ENCODE measurements at places on chromosomes 1 and 21. TPM values are rescaled to one million over a fixed set of nuclear protein-coding genes. Genes with fewer than 3 reads are reported as not detected.

The DNAH14 gene
- 25.0 TPM for total RNA-seq

The GBP7 gene
- total RNA-seq = not detected

The OPRD1 gene
- total RNA-seq = not detected

The TRIM62 gene
- 9.4 TPM for total RNA-seq

The CIART gene
- total RNA-seq = 16.3 TPM

The ADGRB2 gene
- total RNA-seq = 7.4 TPM

The FCN3 gene
- not detected for total RNA-seq

The DNASE2B gene
- total RNA-seq = not detected

The HMGN1 gene
- 154 TPM for total RNA-seq

DNA sequence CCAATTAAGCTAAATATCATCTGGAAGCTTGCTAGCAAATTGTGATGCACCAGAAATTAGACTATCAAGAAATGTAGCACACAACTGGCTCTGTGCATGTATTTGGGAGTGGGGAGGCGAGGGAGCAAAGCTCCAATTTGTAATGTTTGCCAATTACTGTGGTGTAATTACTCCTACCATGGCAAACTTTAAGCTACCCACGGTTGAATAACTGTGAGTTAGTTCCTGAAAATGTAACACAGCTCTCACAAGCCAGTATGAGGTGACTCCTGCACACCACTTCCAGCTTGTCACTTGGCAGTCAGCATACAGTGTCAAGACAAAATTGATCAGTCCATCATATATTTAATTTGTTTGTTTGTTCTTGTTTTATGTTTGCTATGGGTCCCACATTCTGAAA, 141.2 kb downstream of the TM2D1 start:
- no peak for DNase-seq
- H3K27ac ChIP-seq = no peak overlapping the region
- no peaks in the 10 kb centered on the region for H3K4me1 ChIP-seq
- no peak overlapping the region for H3K4me3 ChIP-seq

GRCh38 chr1:79976287-79976686, 969.8 kb upstream of the ADGRL4 start:
- no peak overlapping the region for H3K4me3 ChIP-seq
- no peaks in the 10 kb centered on the region for H3K36me3 ChIP-seq
- no peak overlapping the region for H3K27ac ChIP-seq
- DNase-seq = no peak

- no peak for DNase-seq
- no peak overlapping the region for H3K27ac ChIP-seq
- no peaks in the 10 kb centered on the region for H3K27me3 ChIP-seq
Observed at GRCh38 chr1:106952776-106953175, 103.7 kb upstream of the PRMT6 start.

DNA sequence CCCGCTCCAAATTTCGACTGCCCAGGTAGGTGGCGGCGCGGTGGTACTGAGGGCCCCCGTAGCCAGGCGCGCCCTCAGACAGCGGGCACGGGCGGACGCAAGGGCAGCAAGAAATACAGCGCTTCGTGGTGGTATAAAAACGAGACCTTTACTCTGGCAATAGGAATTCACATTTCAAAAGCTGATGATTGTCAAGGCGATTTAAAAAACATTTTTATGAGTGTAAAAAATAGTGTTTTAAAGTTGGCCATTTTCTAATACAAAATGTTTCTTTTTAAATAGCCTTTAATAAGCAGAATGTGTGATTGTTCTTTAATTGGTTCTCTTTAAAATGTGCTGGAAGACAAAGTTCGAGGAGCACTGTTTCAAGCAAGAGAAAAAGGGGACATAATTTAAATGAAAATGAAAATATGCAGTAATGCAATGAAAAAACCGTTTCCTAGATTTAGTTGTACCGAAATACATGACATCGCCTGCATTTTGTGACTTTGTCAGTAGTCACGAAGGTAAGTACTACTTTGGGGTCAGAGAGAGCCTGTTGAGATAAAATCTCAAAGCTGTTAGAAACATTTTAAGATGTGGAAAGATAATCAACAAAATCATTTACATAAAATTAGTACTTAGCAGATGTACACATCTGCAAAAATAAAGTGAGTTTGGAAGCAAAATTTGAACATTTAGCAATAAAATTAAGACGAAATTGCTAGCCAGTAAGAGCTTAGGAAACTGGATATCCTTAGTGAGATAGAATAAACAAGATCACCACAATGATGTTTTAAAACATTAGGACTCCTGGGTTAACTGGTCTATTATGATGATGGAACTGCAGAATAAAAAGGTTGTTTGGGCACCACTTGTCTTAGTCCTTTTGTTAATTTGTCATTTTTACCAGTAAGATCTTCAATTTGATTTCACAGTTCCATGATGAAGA, 1.1 kb upstream of the PSMG1 start:
- H3K4me1 ChIP-seq = peaks cover 33% of the 10 kb centered on the region
- H3K36me3 ChIP-seq = peaks cover 10% of the 10 kb centered on the region
- peak overlapping the region; percentile 90 for H3K27ac ChIP-seq
- DNase-seq = no peak

GRCh38 chr21:38661197-38661871, 144.4 kb upstream of the ETS2 start:
- H3K27me3 ChIP-seq = peaks cover 93% of the 10 kb centered on the region
- peak overlapping the region; percentile 72 for H3K4me3 ChIP-seq

DNA sequence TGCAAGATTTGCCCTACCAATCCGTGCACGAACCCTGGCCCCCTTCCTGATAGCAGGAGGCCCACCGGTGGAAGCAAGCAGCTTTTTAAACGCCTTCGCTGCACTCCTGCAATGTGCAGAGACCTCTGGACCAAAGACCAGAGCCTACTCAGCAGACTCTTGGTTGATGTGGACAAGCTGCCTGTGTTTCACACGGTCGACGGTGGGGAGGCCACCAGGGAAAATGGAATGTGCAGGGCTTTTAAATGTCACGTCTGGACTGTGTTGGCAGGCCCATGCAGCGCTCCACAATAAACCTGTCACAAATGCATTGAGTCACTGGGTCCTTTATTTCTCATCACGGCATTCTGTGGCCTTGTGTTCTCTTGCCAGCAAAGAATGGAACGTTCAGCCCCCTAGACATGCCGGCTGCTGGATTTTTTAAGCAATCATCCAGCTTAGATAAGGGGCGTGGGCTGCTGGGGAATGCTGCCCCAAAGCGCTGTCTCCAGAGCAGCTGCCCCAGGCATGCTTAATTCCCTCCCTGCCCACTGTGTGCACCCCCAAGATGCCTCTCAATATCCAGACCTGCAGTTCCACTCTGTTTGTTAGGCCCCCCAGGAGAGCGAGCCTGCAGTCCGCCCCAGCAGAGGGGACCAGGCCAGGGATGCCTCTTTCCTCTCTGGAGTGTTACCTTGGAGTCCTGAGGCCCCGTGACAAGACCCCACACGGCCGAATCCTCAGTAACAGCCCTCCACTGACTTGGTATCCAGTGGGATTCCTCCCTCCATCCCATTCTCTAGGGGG, 71.3 kb downstream of the ATP5PO start:
- no peaks in the 10 kb centered on the region for H3K36me3 ChIP-seq
- H3K27me3 ChIP-seq = no peaks in the 10 kb centered on the region
- no peak for DNase-seq
- H3K27ac ChIP-seq = no peak overlapping the region

- peaks cover 2% of the 10 kb centered on the region for H3K27me3 ChIP-seq
- DNase-seq = peak; percentile 62
- peak overlapping the region; percentile 19 for H3K4me3 ChIP-seq
- H3K36me3 ChIP-seq = peaks cover 15% of the 10 kb centered on the region
Observed at GRCh38 chr21:46295177-46295770, 9.1 kb downstream of the YBEY start.

DNA sequence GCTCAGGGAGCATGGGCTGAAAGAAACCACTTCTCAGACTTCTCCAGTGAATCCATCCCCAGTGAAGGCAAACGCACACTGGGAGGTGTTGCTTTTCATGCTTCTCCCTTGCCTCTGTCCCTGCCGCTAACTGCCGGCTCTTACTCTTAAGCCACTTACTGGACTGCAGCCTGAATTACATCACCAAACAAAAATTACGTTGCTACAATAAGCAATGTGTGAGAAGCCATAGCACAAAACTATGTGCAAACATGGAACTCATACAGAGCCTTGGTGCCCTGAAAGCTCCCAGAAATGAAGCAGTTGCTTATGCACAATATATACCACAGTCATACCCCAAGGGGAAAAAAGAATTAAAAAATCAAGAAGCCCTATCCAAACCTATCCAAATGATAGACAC, 375.2 kb downstream of the KCNH1 start:
- H3K4me1 ChIP-seq = peaks cover 3% of the 10 kb centered on the region
- no peak overlapping the region for H3K4me3 ChIP-seq
- H3K27ac ChIP-seq = no peak overlapping the region
- DNase-seq = no peak

DNA sequence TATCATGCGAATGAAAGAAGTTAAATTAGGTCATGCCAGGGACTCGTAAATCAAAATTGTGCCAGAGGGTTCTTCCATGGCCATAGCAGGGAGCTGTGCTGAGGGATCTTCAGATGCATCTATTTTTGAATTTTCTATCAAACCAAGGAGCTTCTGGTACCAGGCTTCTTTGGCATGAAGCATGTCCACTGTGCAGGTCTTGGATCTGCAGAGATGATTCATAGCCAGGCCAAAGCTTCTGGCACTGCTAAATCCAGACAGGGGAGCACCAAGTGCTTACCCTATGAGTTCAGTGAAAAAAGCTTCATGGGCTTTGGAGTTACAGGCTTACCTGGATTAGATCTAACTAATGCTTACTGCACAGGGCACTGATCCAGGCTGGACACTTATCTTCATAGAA, 154.2 kb upstream of the DAB1 start:
- no peak for DNase-seq
- no peaks in the 10 kb centered on the region for H3K27me3 ChIP-seq
- no peaks in the 10 kb centered on the region for H3K36me3 ChIP-seq
- H3K4me3 ChIP-seq = no peak overlapping the region

- H3K4me3 ChIP-seq = no peak overlapping the region
- H3K36me3 ChIP-seq = no peaks in the 10 kb centered on the region
- DNase-seq = no peak
Observed at GRCh38 chr1:157307491-157307890, 169.3 kb upstream of the ETV3 start.

- peak overlapping the region; percentile 80 for H3K27ac ChIP-seq
- no peaks in the 10 kb centered on the region for H3K27me3 ChIP-seq
- H3K36me3 ChIP-seq = no peaks in the 10 kb centered on the region
- H3K4me1 ChIP-seq = peaks cover 40% of the 10 kb centered on the region
Observed at GRCh38 chr1:164771619-164772361, 212.8 kb downstream of the PBX1 start.

GRCh38 chr1:64956010-64956640, 10.2 kb downstream of the JAK1 start:
- H3K4me3 ChIP-seq = no peak overlapping the region
- H3K4me1 ChIP-seq = peaks cover 11% of the 10 kb centered on the region
- H3K27me3 ChIP-seq = no peaks in the 10 kb centered on the region
- no peaks in the 10 kb centered on the region for H3K36me3 ChIP-seq
- DNase-seq = peak; percentile 60

- H3K4me1 ChIP-seq = peaks cover 40% of the 10 kb centered on the region
- no peak for DNase-seq
- H3K4me3 ChIP-seq = no peak overlapping the region
- H3K27me3 ChIP-seq = no peaks in the 10 kb centered on the region
- no peaks in the 10 kb centered on the region for H3K36me3 ChIP-seq
Observed at GRCh38 chr1:208187499-208188041, 56.6 kb downstream of the PLXNA2 start.

GRCh38 chr1:99397863-99398262, 133.6 kb downstream of the PLPPR4 start:
- no peak for DNase-seq
- H3K36me3 ChIP-seq = no peaks in the 10 kb centered on the region
- peaks cover 2% of the 10 kb centered on the region for H3K27me3 ChIP-seq
- H3K4me1 ChIP-seq = no peaks in the 10 kb centered on the region
- no peak overlapping the region for H3K27ac ChIP-seq
- no peak overlapping the region for H3K4me3 ChIP-seq

GRCh38 chr1:90850181-90850897, 133.2 kb upstream of the BARHL2 start:
- peak overlapping the region; percentile 83 for H3K4me3 ChIP-seq
- no peaks in the 10 kb centered on the region for H3K36me3 ChIP-seq
- peak overlapping the region; percentile 43 for H3K27ac ChIP-seq
- H3K4me1 ChIP-seq = peaks cover 4% of the 10 kb centered on the region

DNA sequence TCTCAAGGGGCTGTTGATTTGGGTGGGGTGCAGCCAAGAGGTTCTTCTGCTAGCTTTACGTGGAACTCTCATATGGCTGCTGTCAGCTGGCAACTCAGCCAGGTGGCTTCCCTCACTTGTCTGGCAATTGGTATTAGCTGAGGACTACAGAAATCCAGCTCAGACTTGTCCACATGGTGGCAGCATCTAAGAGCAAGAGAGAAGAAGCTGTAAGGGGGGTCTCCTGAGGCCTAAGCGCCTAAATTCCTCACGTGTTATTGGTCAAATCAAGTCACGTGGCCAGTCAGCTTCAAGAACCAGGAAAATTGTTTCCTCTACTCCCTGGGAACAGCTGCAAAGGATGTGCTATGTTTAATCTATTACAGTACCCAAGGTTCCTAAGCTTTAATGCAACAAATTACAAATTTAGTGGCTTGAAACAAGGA, 4.2 kb upstream of the DYRK3 start:
- DNase-seq = peak; percentile 92
- no peaks in the 10 kb centered on the region for H3K36me3 ChIP-seq
- no peak overlapping the region for H3K4me3 ChIP-seq
- peaks cover 21% of the 10 kb centered on the region for H3K4me1 ChIP-seq
- no peak overlapping the region for H3K27ac ChIP-seq

DNA sequence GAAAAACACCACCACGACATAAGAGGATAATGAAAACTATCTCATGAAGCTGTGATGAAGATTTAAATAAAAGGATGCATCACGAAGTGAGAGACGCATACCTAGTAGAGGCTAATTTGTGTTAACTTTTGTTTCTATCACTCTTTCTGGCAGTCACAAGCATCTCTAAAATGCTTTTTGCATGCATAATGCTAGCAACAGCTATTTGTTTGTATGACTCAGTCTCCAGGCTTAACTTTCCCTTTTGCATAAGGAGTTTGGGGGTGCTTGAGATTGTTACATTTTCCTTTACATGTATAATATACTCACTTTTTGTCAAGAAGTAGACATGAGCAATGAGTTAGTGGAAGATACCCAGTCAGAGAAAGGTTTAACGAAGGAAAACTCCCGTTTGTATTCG, 385.4 kb downstream of the DISC1 start:
- H3K36me3 ChIP-seq = no peaks in the 10 kb centered on the region
- H3K27ac ChIP-seq = no peak overlapping the region
- no peaks in the 10 kb centered on the region for H3K4me1 ChIP-seq

GRCh38 chr1:29282135-29282923, 46.0 kb downstream of the PTPRU start:
- DNase-seq = peak; percentile 57
- no peaks in the 10 kb centered on the region for H3K27me3 ChIP-seq
- H3K27ac ChIP-seq = no peak overlapping the region
- H3K4me3 ChIP-seq = no peak overlapping the region
- H3K4me1 ChIP-seq = peaks cover 12% of the 10 kb centered on the region

DNA sequence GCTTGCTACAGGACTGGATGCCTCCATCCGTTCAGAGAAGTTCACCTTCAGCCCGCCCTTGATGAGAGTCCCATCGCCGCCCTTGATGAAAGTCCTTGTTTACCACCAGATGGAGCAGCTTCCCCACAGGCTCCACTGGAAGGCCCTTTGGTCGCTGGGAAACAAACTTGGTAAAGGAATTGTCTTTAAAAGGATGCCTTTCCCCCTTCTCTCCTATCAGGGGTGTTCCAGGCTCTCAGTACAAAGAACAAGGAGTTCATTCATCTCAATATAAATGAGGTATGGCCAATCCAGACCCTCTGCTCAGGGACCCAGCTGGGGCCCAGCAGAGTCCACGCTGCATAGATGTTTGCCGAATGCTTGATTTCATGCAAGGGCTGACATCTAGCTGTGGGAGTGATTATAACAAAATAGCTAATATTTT, 50.8 kb downstream of the CAPN9 start:
- H3K27ac ChIP-seq = no peak overlapping the region
- peak; percentile 90 for DNase-seq
- H3K36me3 ChIP-seq = no peaks in the 10 kb centered on the region

Measured in osteoblast (primary cell).